Osteocyte (in vitro differentiated cells): ENCODE measurements at places on chromosomes 1 and 21. TPM values are rescaled to one million over a fixed set of nuclear protein-coding genes. Genes with fewer than 3 reads are reported as not detected.

Gene HPCA
- not detected in 2 replicates for total RNA-seq

- no peak overlapping the region for H3K4me3 ChIP-seq
- DNase-seq: no peak
- no peaks in the 10 kb centered on the region for H3K36me3 ChIP-seq
- no peak overlapping the region for H3K27ac ChIP-seq
Measured at GRCh38 chr1:234489698-234490077, 10.7 kb upstream of the TARBP1 start.

- H3K27me3 ChIP-seq: no peaks in the 10 kb centered on the region
- H3K36me3 ChIP-seq: no peaks in the 10 kb centered on the region
- H3K4me1 ChIP-seq: peaks cover 9% of the 10 kb centered on the region
- DNase-seq: no peak
Measured at GRCh38 chr1:55519937-55520683, 304.9 kb upstream of the USP24 start.

- H3K4me3 ChIP-seq: no peak overlapping the region
- no peaks in the 10 kb centered on the region for H3K4me1 ChIP-seq
- no peak overlapping the region for H3K27ac ChIP-seq
- H3K27me3 ChIP-seq: no peaks in the 10 kb centered on the region
Measured at GRCh38 chr21:21463456-21463855, 465.2 kb downstream of the NCAM2 start.

DNA sequence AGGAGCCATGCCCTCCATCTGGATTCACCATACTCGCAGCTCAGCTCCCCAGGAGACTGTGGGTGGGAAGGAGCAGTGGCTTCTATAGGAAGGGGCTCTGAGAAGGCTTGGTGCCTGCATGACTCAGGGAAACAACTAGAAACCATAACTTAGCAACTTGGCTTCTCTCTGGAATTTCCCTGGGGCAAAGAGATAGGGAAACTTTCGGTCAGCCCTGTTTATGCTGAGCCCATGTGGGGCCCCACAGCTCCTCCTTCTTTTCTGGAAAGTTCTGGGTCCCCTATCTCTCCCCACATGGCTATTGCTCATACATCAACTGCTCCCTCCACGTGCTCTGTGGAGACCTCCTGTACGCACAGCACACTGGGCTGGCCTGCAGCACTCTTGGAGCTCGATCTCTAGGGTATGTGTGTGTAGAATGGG, 39.3 kb downstream of the PLEKHA6 start:
- no peak overlapping the region for H3K4me3 ChIP-seq
- H3K36me3 ChIP-seq: no peaks in the 10 kb centered on the region
- peak overlapping the region; percentile 75 for H3K27ac ChIP-seq
- H3K27me3 ChIP-seq: peaks cover 4% of the 10 kb centered on the region
- peaks cover 35% of the 10 kb centered on the region for H3K4me1 ChIP-seq
